Anterior cingulate cortex (tissue), 58 donors: ENCODE measurements at places on chromosomes 13 and 19.

- DNase-seq = no peak
Measured at GRCh38 chr19:42488783-42489521, 39.3 kb downstream of the CEACAM1 start.

DNA sequence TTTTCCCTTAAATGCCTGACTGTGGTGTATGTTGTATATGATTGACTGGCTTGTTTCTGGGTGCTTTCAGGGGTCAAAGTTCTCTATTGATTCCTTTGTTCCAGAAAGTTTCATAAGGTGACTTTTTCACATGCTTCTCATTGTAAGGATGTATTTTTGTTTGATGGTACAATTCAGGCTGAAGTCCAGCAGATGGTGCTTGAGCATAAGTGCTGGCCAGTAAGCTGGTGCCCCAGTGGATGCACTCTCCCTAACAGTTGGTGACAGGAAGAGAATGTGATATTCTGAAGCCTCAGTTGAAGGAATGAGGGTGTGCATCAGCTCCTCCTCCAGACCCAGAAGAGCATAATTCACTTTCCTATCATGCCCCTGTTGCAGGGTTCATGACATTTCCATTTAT lies 1941.6 kb upstream of the PRR20A start:
- no peak for DNase-seq

DNA sequence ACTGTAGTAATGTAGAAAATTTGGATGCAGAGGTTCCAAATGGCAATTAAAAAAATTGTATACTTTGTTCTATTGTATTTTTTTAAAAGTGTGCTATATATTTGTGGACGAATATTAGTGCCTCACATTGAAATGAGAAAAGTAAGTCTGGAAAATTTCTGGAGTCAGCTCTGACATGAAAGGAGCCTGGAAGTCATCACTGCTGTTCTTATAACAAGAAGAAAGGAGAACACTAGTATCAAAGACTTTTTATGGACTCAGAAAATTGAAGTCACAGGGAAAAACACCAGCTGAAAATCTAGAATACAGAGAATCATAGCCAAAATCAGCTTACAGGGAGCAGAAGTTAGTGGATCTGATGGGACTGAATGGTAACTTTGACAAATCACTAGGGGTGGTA lies 1450.7 kb upstream of the SPRY2 start:
- DNase-seq = no peak

- no peak for DNase-seq
Measured at GRCh38 chr13:96728463-96728862, 265.8 kb downstream of the OXGR1 start.

DNA sequence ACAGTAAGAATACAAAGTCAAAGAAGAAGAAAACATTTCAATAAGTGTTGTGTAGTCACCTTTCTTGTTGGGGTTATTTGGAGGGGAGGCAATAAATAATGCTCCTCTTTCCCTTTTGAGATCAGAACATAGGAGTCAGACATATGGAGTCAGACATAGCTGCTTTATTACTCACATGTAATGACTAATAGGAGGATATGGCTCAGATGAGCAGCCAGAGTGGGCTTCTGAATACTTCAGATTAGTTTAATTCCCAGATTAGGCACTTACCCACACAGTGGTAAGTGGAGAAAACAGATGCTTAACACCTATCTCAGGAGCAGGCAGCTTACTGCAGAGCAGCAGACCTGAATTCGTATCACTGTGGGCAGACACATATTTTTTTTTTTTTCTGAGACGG lies 31.7 kb upstream of the C1QTNF9B start:
- DNase-seq = no peak

DNA sequence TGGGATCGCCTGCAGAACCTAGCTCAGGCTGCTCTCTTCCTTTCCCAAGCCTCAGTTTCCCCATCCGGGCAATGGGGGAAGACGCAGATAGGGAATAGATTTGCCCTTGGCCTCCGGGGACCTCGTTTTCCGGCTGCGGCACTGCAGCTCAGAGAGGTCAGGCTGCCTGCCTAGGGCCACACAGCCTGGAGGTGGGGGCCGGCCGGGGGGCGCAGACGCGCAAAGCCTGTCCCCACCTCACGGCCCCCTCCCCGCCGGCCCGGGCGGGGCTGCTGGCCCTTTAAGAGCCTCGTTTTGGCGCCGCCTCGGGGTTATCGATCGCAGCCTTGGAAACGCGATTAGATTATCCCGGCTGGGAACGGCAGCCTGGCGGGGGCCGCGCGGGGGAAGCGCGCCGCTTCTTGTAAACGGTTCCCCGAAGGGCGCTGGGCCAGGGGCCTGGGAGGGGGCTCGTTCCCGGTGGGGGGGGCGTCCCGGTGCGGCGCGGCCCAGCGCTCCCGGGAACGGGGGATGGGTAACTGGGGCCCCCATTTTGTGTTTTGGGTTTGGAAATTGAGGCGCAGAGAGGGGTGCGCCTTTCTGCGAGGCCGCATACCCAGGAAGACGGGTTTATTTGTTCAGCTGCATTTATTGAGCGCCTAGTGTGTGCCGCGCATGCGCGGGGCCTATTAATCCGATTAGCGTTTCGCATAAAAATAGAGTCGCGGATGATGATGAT lies 23.4 kb upstream of the TCF3 start:
- no peak for DNase-seq
